HepG2 (cell line): ENCODE measurements at places on chromosomes 5 and 9. TPM values are rescaled to one million over a fixed set of nuclear protein-coding genes. Genes with fewer than 3 reads are reported as not detected.

Gene EPB41L4A
- total RNA-seq = 0.07 TPM in 1 of 2 replicates, not detected in the other

Gene RANBP3L
- 0.09 TPM in 1 of 2 replicates, not detected in the other for total RNA-seq

Gene SCGB3A2
- total RNA-seq = not detected in 2 replicates

Gene PRDM9
- not detected in 2 replicates for total RNA-seq

Gene CD72
- 0.18 TPM in 1 of 2 replicates, not detected in the other for total RNA-seq

Gene UBE2R2
- 14.8 and 19.5 TPM in 2 replicates for total RNA-seq

Gene REEP5
- total RNA-seq = 26.3 and 49.4 TPM in 2 replicates

Gene CDKN2B
- total RNA-seq = 0.83 and 1.4 TPM in 2 replicates

Gene SVEP1
- total RNA-seq = not detected in 2 replicates

Gene CCDC180
- total RNA-seq = 1.5 and 2.5 TPM in 2 replicates

Gene SELENOP
- total RNA-seq = 1,596 and 1,895 TPM in 2 replicates

Gene CLIC3
- 0.34 and 0.51 TPM in 2 replicates for total RNA-seq

Gene GABRA6
- not detected in 2 replicates for total RNA-seq

Gene CCL27
- total RNA-seq = not detected in 2 replicates

Gene IL33
- not detected in 2 replicates for total RNA-seq

Gene FYB1
- total RNA-seq = not detected in 2 replicates

Gene NEUROG1
- total RNA-seq = not detected in 2 replicates

Gene SPATA31D4
- total RNA-seq = not detected in 2 replicates

Gene RGS7BP
- total RNA-seq = not detected in 2 replicates

Gene PJA2
- 39.4 and 70.7 TPM in 2 replicates for total RNA-seq

Gene INSL6
- not detected in 2 replicates for total RNA-seq

Gene NR5A1
- 38.8 and 44.7 TPM in 2 replicates for total RNA-seq

Gene TLE4
- total RNA-seq = 0.94 and 2.0 TPM in 2 replicates
